Activated CD8-positive, alpha-beta T cell treated with anti-CD3 and anti-CD28 coated beads for 36 hours (primary cell): ENCODE measurements at places on chromosomes 16 and 17. TPM values are rescaled to one million over a fixed set of nuclear protein-coding genes. Genes with fewer than 3 reads are reported as not detected.

- no peak for DNase-seq
These were observed 14.6 kb downstream of the CRLF3 start for GRCh38 chr17:30809867-30810266.

- DNase-seq = no peak
These were observed 5.4 kb upstream of the CEP295NL start for GRCh38 chr17:78908426-78908825.

GRCh38 chr17:80032614-80033171 is 3.0 kb downstream of the TBC1D16 start:
- DNase-seq = no peak

DNA sequence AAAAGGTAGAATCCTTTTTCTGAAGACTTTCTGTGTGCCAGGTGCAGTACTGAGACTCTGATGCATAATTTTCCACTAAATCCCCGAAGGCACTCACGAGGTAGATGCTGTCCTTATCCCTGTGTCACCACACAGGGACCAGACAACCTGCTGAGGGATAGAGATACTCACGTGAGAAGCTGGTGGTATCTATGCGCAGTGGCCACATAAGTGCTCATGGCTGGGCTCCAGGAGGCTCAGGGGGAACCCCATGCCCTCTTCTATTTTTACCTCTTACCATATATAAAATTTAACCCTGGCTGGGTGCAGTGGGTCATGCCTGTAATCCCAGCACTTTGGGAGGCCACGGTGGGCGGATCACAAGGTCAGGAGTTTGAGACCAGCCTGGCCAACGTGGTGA is 38.3 kb downstream of the NT5M start:
- no peak for DNase-seq

GRCh38 chr17:80146121-80147034 is 550 bp downstream of the EIF4A3 start:
- peak; percentile 39 for DNase-seq

DNA sequence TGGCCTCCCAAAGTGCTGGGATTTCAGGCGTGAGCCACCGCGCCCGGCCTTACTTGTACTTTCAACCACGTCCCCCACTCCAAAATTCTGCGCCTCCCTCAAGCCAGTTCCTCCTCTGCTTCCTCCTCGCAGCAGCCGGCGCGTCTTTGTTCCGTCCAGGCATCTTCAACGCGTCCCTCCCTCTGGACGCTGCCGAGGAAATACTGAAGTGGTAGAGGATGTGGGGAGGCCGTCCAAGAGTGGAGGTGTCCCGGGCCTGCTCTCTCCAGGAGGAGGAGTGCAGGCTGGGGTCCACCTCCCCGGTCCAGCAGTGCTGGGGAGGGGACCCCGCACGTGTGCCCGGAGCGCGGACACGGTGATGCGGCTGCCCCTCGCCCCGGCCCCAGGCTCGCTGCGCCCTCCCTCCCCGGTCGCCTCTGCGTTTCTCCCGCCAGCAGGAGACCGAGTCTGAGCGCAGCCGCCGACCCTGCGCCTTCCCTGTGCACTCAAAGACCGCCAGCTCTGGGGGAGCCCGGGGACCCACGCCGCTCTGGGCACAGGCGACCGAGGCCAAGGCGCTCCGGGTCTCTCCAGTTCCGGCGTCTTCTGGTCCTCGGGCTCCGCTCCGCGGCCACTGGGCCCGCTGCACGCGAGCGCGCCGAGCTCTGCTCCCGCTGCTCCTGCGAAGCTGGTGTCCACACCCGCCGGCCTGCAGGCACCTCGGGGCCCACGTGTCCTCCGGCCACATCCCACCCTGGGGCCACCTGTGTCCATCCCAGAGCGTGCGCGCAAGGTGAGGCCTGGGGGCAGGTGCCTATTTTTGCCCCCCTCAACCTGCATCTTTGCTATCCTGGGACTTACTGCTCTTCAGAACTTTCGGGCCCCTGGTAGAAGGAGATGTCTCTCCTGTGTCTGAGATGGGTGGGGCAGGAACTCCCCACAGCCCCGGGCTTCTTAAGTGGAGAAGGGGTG is 31.7 kb downstream of the OSBPL7 start:
- peak; percentile 70 for DNase-seq

DNA sequence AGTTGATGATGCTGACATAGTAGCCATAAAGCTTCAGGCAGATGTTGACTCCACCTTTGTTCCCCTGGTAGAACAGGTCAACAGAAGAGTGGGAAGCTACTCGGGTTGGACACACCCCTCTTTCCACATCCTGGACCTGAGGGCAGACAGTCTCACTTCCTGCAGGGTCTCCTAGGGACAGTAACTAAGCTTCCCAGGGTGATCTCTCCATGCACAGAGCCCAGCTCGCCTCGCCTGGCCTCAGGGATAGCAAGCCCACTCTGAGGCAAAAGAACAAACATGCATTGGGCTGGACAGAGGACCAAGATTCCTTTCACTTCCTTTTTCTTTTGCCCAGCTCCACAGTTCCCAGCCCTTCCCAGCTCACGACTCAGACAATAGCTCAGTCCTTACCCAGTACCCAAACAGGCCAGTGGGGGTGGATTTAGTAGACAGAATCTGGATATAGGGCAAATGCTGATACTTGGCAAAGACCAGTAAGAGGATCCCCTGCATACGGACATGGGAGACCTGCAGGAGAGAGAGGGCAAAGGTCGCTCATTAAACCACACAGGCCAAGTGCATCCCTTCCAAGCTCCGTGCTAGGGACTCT is 7.0 kb downstream of the INPP5K start:
- DNase-seq = no peak

DNA sequence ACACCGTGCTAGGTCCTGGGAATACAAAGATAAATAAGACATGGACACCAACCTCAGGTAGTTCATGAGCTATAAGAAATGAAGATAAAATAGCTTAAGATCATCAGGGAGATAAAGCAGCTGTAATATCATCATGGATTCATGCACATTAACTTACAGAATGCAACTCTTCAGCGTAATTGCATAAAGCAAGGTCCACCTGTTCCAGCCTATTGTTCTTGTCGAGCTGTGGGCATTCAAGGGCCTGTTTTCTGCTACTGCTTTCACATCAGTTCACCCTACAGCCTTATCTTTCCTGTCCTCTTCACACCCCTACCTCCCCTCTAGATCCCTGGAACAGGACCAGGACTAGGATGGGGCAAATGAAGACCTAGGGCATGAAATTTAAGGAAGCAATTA is 133.9 kb downstream of the SPACA3 start:
- no peak for DNase-seq

DNA sequence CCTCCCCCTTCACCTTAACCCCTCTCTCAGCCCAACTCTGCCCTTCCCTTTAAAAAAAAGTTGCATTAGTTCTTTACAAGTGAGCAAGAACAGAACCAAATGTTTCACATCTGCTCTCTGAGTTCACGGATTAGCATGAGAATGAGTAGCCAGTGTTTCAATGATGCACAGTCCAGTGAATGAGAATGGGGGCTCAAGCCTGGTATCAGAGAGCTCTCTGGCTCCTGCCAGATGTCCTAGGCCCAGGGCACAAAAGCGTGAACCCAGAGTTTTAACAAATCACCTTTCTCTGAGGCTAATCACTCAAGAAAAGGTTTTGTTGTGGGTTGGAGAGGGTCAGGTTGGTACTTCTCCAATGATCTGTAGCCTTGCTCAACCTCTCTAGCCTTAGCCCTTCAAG is 41.5 kb upstream of the HS3ST3A1 start:
- no peak for DNase-seq

DNA sequence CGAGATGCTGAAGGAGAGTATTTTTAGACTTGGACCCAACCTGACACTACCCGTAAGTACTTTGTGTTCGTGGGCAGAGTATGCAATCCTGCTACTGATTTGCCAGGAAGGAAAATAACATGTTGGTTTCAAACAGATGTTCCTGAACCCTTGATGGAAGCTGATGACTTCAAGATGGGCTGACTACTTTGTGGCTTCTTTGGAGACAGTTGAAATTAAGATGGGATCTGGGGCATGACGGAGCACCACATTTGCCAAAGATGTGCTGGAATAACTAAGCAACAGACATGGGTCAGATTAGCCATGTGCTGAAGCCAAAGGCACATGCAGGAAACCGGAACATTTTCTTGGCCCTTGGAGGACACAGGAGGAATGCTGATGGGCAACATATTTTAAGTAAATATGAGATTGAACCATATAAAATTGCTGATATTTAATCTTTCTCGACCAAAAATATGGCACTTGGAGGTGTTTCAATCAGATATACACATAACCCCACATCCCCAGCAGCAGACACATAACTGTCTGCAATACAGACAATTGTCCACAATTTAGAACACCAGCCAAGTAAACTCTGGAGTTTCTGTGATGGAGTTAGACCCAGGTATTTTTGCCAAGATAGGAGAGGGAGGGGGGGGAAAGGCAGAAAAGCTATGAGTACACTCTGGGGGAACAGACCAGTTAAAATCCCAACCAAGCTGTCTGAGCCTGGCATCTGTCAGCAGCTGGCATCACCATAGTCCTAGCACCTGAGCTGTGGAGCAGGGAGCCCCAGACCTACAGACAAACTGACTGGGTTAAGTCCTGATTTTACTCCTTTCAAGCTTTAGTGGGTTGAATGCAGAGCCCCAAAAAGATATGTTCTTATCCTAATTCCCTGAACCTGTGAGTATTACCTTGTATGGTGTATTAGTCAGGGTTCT is 329.4 kb upstream of the CDH5 start:
- DNase-seq = no peak

DNA sequence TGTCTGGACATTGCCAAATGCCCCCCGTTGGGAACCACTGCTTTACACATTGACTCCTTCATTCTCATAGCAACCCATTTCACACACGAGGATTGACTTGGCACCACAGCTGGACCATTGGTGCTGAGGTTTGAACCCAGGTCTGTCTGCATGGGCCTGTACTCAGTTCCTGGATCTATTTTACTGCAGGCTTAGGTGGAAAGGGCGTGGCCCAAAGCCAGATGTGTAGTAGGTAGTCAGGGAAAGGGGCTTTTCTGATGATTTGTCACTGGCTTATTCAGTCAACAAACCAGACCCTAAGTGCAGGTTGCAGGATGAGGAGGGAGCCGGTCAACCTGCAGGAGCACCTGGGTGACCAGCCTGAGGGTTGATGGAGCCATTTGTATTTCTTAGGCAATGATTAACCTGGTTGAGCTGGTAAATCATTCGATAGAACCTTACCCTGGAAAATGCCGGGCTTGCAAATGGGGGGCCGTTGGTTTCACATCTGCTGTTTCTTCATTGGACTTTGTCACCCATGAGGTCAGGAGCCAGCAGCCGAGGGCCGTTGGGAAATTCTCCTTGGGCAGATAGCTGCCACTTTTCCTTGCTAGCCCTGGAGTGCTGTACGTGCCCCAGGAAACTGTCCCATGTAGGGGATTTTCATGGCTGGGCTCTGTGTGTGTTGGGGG is 104.4 kb downstream of the CMIP start:
- no peak for DNase-seq

- DNase-seq = no peak
These were observed 15.9 kb downstream of the CHAD start for GRCh38 chr17:50452630-50453300.

DNA sequence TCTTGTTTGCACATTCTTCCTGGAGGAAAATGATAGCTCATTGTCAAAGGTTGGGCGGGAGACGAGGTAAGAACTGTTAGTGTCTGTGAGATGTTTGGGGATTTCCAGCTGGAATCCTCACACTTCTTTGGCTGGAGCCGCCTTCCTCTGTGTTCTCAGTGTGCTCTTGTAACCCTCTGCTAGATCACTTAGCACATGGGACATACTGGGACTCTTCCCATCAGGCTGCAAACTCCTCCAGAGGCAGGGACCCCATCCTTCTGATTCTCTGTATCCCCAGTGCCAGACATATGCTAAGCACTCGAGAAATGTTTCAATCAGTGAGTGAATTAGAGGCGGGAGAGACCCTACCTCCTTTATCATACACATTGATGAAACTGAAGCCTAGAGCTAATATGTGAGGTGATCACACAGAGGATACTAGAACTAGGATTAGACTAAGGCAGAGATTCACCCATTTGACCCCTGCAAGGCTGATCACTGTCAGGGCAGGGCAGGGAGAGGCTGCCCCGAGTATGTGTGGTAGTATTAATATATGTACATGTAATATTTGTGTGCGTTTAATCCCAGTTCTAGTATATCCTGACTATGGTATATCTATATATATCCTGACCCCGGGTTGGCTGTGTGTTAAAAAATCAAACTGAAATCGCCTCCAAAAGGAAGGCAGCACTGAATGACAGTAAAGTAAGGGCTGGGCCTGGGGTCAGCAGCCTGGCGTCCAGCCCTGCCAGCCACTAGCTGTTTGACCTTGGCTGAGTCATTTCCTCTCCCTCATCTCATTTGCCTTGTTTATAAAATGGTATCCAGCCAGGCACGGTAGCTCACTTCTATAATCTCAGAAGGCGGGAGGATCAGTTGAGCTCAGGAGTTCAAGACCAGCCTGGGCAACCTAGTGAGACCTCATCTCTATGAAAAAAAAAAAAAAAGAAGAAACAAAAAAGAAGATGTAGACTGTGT is 75.5 kb upstream of the TBX2 start:
- no peak for DNase-seq

DNA sequence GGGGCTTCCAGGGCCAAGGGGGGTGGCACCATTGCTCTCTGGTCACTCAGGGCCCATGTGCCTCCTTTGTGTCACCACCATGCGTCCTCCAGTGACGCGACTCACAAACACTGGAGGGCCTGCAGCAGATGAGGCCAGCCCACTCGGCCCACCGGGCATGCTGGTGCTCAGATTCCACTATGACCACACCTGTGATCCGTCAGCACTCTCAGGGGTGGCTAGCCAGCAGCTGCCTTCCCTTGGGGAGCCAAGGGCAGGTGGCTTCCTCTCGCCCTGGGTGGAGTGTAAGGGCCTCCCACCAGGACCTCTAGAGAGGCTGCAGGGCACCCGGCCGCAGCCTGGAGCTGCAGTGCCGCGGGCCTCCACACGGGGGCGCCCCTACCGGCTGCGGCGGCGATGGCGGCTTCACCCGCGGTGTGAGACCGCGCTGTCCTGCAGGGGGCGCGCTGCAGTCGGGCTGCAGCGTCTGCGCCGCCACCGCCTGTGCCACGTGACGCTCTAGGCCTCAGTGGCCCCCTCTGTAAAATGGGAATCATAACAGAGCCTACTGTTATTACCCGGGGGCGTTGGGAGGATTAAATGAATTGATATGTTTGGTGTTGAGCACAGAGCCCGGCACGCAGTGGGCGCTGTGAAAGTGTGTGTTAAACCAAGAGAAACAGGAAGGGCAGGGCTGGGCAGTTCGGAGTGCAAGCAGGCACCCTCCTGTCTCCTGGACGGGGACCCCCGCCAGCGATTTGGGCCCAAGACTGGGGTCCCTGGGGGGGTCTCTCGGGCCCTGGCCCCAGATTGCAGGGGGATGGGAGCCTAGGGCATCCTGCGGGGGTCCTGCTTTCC is 192.4 kb upstream of the GSE1 start:
- peak; percentile 79 for DNase-seq

- peak; percentile 81 for DNase-seq
These were observed 19.1 kb downstream of the COQ7 start for GRCh38 chr16:19086322-19087199.

- no peak for DNase-seq
These were observed 12.5 kb downstream of the ARL4D start for GRCh38 chr17:43411369-43411677.

PRSS33 gene
- total RNA-seq = 0.29 TPM

MYBBP1A gene
- 107 TPM for total RNA-seq

OTOP3 gene
- not detected for total RNA-seq

CEP95 gene
- total RNA-seq = 45.7 TPM

KRT28 gene
- total RNA-seq = not detected

MYH3 gene
- total RNA-seq = 4.1 TPM

GRB7 gene
- total RNA-seq = not detected

ZP2 gene
- total RNA-seq = not detected

KCNG4 gene
- not detected for total RNA-seq

PKMYT1 gene
- 121 TPM for total RNA-seq
